ENCODE measurements at places on chromosomes 2 and 18.
A peak's percentile ranks its signal among the peaks of the same experiment; 100 is the strongest.

DNA sequence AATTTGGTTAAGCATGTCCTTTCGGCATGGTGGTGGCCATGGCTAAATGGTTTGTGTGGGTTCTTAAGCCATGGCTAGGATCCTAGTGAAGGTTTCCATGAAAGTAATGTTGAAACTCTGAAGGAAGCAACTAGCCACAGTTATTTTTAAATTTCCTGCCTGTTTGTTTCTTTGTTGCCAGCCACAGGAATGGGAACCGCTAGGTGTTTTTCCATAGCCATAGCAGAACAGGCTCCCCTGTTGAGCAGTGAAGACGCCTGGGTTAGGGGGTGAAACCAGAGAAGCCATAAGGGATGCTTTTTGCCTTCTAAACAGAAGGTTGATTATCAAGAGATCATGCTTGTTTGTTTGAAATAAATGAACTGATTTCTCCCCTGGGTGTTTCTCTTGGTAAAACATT lies 60.1 kb upstream of the CHMP1B start:
- DNase-seq: no peak

- DNase-seq: no peak
These were observed 76.9 kb downstream of the LBH start for GRCh38 chr2:30308280-30308679.

- no peak for DNase-seq
These were observed 413.7 kb upstream of the RGPD4 start for GRCh38 chr2:107412981-107413380.

DNA sequence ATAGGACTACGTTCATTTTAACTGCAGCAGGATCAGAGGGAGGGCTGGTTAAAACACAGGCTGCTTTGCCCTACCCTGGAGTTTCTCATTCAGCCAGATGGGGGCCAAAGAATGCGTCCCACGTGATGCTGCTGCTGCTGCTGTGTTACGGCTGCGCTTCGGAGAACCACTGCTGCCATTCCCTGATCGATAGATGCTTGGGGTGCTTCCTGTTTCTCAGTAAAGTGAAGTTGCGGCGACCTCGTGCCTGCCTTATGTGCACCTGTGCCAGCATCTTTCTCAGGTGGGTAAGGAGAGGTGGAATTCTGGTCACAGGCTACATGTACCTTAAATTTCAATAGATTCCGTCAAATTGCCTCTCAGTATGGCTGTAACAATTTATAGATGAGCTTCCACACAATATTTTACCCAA lies 24.7 kb upstream of the TOGARAM2 start:
- peak; percentile 44 for DNase-seq

DNA sequence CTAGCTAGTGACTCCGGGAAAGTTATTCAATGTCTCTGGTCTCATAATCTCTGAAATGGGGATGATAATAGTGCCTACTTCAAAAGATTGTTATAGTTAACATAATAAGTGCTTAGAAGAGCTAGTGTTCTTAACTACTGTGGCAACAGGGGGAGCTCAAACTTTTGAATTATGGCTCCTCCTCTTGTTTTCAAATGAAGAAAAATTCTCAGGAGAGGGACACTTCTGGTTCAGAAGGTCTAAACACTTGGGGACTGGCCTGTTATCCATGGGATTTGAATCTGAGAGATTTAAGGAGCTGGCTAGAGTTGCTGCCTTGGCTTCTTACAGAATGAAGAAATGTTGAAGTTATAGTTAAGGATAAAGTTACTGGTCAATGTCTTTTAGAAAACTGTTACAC lies 92.2 kb upstream of the ITGB6 start:
- DNase-seq: no peak

GRCh38 chr2:199933466-199933865 lies 21.8 kb downstream of the TYW5 start:
- no peak for DNase-seq

DNA sequence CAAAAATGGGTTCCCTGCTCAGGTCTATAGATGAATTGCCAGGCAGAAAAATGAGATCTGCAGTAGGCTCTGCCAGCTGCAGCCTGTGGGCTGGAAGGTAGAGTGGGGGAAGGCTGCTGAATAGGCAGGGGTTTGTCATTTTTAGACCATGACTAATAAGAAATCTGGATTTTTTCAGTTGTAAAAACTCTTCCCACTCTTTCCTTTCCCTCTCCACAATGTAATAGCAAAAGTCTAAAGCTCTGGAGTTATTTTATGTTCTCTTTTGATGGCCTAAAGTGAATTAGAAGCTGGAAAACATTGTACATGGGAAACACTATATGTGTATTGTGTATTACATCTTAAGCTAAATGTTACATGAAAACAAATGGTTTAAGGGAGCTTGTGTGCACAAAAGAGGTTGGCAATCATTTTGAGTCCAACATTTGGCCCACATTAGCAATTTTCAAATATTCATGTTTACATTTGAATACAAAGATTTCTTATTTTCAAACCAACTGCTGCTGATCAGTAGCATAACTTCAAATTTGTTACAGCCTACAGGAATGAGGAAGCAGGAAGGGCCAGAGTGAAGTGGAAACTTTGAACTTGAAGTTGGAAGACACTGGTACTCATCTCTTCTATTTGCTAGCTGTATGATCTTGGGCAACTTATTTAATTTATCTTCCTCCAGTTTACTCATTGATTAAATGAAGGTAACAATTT lies 407.1 kb downstream of the SLC4A3 start:
- DNase-seq: no peak

DNA sequence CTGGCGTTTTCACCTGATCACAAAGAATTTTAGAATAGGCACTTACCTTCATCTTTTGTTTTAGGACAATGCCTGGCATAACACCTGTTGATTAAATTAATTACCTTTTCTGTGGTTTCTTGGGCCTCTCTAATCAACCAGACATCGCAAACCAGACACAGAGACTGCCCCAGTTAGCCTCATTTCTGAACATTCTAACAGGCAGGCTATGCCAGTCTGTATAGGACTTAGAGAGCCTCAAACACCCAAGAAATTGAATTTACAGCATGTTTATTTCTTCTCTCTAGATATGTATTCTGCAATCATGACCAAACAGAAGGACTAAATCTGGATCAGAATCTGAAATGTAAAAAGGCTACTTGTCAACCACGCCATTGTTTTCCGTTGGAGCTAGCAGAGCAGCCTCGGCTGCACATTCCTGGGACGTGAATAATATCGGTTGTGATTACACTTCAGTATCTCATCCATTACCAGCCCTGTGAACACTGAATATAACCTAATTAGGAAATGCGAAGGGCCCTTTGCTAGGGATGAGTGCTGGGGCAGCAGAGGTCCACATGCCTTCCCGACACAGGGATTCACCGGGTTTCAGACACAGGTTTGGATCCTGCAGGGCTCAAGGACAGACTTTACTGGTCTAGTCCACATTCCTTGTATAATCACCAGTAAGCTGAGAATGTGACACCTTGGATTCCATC lies 17.5 kb upstream of the CDC42EP3 start:
- no peak for DNase-seq

DNA sequence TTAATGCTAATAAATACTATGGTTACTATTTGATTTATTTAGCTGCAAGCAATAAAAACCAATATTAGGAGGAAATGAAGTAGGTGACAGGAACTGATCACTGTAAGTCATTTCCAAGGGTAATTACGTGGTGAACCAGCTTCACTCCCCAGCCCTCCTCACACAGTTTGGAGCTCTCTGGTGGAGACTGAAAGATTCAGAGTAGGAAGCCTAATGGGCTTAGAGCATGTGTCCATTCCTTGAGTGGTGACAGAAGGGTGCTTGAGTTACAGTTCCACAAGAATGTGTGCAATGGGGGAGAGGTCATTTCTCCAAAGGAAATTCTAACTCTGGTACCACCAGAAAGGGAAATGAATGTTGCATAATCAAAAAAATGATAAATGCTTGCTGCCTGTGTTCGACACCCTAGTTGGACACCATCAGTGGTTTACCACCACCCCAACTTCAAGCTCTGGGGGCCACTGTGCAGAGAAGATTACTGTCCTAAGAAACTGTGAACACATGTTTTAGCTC lies 285.1 kb upstream of the MMADHC start:
- no peak for DNase-seq

DNA sequence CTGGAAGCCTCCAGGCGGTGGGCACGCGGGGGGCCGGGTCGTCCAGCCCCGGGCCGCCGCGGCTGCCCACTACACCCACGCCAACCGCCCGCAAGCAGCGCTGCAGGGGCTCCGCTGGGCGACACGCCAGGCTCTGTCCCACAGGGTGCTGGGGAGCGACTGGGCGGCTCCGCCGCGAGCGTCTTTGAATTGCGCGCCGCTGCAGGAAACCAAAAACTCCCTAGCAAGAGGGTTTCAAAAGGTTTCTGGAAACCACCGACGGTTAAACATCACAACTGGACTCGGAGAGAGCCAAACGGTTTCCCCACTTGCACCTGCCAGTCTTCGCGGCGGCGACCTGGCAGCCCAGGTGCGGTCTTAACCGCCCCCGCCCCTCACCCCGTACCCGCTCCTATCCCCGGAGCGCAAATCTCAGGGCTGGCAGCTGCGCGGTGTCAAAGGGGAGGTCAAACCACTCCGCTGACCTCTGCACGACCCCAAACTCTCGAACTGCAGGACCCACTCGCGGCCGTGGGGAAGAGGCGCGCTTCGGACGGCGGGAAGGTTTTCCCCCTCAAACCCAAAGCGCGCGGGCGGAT lies 1.0 kb downstream of the CXCR4 start:
- peak; percentile 70 for DNase-seq

DNA sequence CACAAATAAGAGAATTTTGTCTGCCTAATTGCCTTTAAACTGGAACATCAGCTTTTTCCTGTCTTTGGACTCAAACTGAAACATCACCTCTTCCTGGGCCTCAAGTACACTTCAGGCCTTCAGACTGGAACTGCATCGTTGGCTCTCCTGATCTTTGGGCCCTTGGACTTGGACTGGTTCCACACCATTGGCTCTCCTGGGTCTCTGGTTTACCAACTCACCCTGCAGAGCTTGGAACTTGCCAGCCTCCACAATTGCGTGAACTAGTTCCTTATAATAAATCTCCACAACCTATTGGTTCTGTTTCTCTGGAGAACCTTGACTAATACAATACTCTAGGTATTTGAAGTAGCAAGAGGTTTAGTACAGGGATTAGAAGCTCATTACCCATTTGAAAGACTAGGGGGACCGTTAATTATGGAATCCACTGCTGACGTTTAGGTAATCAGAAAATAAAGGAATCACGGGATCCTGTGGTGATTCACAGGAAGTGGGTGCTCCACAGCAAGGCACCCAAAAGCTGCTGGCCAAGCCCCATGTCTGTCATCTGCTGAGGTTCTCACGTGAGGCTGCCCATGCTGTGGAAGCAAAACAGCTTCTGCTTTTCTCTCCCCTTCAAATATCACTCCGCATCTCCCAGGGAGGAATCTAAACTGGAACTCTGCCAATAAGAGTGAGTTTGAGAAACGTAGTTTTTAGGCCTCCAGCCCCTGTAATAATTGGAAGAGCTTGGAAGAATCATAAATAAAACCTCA lies 20.0 kb upstream of the SGPP2 start:
- DNase-seq: no peak

- no peak for DNase-seq
These were observed 92.0 kb downstream of the HDAC4 start for GRCh38 chr2:239308661-239309397.

- no peak for DNase-seq
These were observed 39.0 kb upstream of the ZFP36L2 start for GRCh38 chr2:43265421-43265820.

- DNase-seq: no peak
These were observed 18.1 kb downstream of the EPAS1 start for GRCh38 chr2:46315103-46315890.

- no peak for DNase-seq
These were observed 647.0 kb upstream of the NXPH2 start for GRCh38 chr2:139427164-139427563.

DNA sequence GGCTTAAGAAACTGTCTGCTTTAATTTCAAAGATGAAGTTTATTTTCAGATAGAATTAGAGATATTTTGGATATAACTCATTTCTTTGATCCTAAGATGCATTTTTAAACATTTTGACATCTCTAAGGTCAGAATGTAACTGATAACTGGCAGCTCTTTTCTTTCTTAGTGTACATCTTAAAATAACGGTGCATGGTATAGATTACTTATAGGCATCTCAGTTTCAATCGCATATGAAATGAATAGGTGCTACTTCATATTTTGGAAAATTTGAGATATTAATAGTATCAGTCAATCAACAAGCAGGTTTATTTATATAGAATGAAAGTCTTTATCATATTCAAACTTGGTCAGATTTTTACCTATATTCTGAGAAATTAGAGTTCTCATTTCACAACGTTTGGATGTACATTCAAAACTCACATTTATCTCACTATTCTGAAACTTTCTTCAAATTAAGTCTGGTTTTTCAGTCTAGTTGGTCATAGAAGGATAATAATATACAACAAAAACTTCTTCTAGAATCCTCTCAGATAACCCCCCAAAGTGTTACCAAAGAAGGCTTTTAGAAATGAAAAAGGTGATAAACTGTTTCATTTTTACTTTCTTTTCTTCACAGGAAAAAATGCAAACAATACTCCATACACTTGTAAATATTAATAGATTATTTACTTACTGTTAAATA lies 122.8 kb upstream of the WDSUB1 start:
- DNase-seq: no peak

- no peak for DNase-seq
These were observed 288.8 kb upstream of the PIK3C3 start for GRCh38 chr18:41666231-41666630.

GRCh38 chr2:8796878-8797550 lies 40.4 kb downstream of the KIDINS220 start:
- DNase-seq: peak; percentile 29

DNA sequence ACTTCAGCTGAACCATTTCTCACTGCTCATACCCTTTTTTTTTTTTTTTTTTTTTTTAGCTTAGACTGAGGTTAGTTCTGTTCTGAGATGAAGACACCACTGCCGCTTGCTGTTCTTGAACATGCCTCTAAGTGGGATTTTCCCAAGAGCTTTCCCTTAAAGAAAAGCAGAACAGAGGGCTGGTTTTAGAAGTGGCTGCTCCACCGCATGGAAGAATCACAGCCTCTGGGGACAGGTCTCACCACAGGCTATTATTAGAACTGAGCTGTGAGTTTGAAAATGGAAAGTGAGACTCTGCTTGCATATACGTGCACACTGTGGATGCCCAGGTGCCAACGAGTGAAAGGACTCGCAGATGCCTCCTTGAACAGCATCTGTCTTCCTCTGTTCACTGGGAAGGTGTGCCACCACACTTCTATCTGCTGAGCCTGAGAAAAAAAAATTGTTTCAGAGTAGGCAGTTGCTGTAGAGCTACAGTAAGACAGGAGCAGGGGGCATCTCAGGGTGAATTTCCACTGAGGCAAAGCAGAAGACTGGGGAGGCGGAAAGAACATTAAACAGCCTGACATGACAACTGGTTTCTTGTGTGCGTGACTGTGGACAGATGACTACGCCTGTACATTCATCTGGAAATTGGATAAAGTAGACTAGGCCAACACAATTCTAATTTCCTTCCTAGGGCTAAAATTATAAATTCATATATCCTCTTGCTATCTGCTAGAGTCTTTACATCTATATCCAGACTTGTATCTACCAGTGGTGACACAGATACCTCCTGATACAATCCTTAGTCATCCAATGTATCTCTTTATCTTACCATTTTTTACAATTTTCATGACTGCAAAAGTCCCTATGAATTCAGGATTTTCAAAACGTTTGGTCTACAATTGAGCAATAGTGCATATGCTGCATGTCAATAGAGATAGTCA lies 1045.7 kb upstream of the CELF4 start:
- DNase-seq: no peak
